Foreskin keratinocyte (primary cell): ENCODE measurements at places on chromosomes 6 and 20. TPM values are rescaled to one million over a fixed set of nuclear protein-coding genes. Genes with fewer than 3 reads are reported as not detected.

ZC3H12D gene
- 0.02 TPM in 1 of 2 replicates, not detected in the other for polyA plus RNA-seq

CDSN gene
- polyA plus RNA-seq: 0.86 and 1.4 TPM in 2 replicates

ACSS1 gene
- polyA plus RNA-seq: 4.0 and 4.1 TPM in 2 replicates

WFDC2 gene
- 0.90 and 1.1 TPM in 2 replicates for polyA plus RNA-seq

PLG gene
- not detected in 2 replicates for polyA plus RNA-seq

CD164 gene
- 82.1 and 82.4 TPM in 2 replicates for polyA plus RNA-seq

EEF1A2 gene
- polyA plus RNA-seq: 0.08 and 0.09 TPM in 2 replicates

SPAG4 gene
- polyA plus RNA-seq: 1.7 and 2.2 TPM in 2 replicates

PAK5 gene
- polyA plus RNA-seq: not detected in 2 replicates

EYA2 gene
- polyA plus RNA-seq: not detected in 2 replicates

C6orf132 gene
- 20.2 and 28.7 TPM in 2 replicates for polyA plus RNA-seq

TNFRSF6B gene
- polyA plus RNA-seq: 245 and 287 TPM in 2 replicates

TGM3 gene
- not detected in 2 replicates for polyA plus RNA-seq

SPTLC3 gene
- polyA plus RNA-seq: 1.7 and 1.9 TPM in 2 replicates

C6orf58 gene
- polyA plus RNA-seq: 0.14 and 0.16 TPM in 2 replicates

LRFN2 gene
- not detected in 2 replicates for polyA plus RNA-seq

KHDC1 gene
- polyA plus RNA-seq: 2.1 and 3.0 TPM in 2 replicates

HLA-DRA gene
- not detected in 2 replicates for polyA plus RNA-seq

TRIM10 gene
- polyA plus RNA-seq: not detected in 2 replicates

TREM1 gene
- polyA plus RNA-seq: not detected in 2 replicates

SAMD5 gene
- 0.46 and 0.76 TPM in 2 replicates for polyA plus RNA-seq

MCCD1 gene
- polyA plus RNA-seq: not detected in 2 replicates

SLC17A5 gene
- polyA plus RNA-seq: 3.3 and 3.4 TPM in 2 replicates

MCM9 gene
- polyA plus RNA-seq: 1.7 and 2.0 TPM in 2 replicates

PLEKHG1 gene
- 0.60 and 0.64 TPM in 2 replicates for polyA plus RNA-seq

PPP1R14C gene
- 31.2 and 32.9 TPM in 2 replicates for polyA plus RNA-seq

IFNGR1 gene
- 27.4 and 31.6 TPM in 2 replicates for polyA plus RNA-seq

RNF144B gene
- polyA plus RNA-seq: 5.7 and 6.7 TPM in 2 replicates

ITPR3 gene
- polyA plus RNA-seq: 23.4 and 26.1 TPM in 2 replicates

PLA2G7 gene
- polyA plus RNA-seq: 5.0 and 5.1 TPM in 2 replicates

HCRTR2 gene
- polyA plus RNA-seq: not detected in 2 replicates

TMEM200A gene
- polyA plus RNA-seq: 20.5 and 48.3 TPM in 2 replicates

DLK2 gene
- 26.7 and 33.5 TPM in 2 replicates for polyA plus RNA-seq

EBF4 gene
- 0.12 and 0.22 TPM in 2 replicates for polyA plus RNA-seq

MLIP gene
- not detected in 2 replicates for polyA plus RNA-seq

PRICKLE4 gene
- 0.18 and 0.55 TPM in 2 replicates for polyA plus RNA-seq

COMMD7 gene
- 44.1 and 49.7 TPM in 2 replicates for polyA plus RNA-seq

SGK1 gene
- 37.5 and 43.9 TPM in 2 replicates for polyA plus RNA-seq

RAB44 gene
- 0.01 and 0.03 TPM in 2 replicates for polyA plus RNA-seq

ENPP5 gene
- polyA plus RNA-seq: 0.41 and 0.43 TPM in 2 replicates

NRN1 gene
- not detected in 2 replicates for polyA plus RNA-seq

FAM184A gene
- 0.03 and 0.07 TPM in 2 replicates for polyA plus RNA-seq

METTL24 gene
- not detected in 2 replicates for polyA plus RNA-seq

SAMD10 gene
- polyA plus RNA-seq: 2.1 and 2.3 TPM in 2 replicates

VNN1 gene
- polyA plus RNA-seq: 0.55 and 0.61 TPM in 2 replicates

BTNL2 gene
- not detected in 2 replicates for polyA plus RNA-seq

CCN2 gene
- 46.4 and 53.1 TPM in 2 replicates for polyA plus RNA-seq

PTCHD4 gene
- polyA plus RNA-seq: 0.08 and 0.13 TPM in 2 replicates
